ENCODE measurements at places on chromosomes 1 and 21.

GRCh38 chr1:200774735-200775444, 36.2 kb downstream of the CAMSAP2 start:
- no peak for DNase-seq

DNA sequence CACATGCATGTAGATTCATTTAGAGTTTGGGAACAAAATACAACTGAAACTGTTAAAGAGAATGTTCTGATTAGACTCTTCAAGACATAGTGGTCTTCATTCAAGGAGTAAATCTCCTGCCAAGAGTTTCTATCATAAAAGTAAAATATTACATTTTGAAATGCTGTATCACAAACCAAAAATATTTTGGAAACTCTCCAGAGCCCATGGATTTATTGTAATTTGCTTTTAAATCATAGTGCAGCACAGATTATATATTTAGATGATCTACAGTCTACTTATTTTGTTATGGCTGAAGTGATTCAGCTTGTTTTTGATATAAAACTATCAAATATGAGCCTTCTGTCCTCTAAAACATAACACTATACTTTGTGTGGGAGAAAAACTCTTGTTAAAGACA, 105.3 kb downstream of the DISP1 start:
- no peak for DNase-seq

DNA sequence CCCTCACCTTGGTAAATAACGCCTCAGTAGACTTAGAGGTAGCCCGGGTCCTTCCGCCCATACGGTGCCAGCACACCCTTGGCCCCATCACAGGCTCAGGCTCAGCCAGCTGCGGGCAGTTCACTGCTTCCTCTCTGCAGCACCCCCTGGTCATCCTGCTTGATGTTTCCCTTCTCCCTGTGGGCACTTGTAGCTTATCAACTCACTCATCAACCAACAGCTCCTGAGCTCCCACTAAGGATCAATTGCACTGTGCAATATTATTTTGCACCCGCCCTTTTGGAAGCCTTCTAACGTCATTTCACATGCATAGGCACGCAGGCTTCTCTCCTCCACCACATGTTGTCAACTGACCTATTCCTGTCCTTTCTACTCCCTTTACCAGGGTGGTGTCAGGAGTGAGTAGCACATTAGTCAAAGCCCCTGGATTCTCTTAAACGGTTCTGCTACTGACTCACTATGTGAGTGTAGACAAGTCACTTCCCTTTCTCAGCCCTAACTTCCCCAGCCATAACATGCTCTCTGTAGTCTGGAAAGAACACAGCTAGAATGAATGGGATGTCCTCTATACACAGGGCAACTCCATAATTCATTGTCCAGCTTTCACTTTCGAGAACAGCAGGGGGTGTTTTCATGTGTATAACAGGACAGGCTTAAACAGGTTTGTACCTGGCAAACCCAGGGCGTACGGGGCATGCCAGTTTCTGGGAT, 47.1 kb upstream of the IRF2BP2 start:
- DNase-seq = peak; percentile 73

DNA sequence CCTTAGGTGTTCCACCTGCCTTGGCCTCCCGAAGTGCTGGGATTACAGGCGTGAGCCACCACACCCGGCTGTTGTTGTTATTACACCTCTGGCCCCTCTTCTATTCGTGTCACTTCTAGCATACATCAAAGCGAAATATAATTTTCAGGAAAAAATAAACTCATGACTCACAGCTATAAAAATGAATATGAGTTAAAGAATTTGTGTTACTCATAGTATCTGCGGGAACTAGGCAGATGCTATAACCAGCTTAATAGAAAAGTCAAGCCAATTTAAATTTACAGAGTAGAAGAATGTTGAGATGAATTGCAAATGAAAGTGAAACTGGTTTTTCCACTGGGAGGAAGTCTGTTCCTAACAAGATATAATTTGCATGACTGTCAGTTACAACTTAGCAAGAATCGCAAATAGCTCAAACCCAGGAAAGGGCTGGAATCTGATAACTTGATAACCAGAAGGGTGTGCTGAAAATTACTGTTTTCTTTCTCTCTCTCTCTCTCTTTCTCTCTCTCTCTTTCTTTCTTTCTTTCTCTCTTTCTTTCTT, 11.2 kb downstream of the OR2W3 start:
- DNase-seq = no peak

- DNase-seq = no peak
Measured at GRCh38 chr1:19328486-19328885, 16.4 kb downstream of the SLC66A1 start.

DNA sequence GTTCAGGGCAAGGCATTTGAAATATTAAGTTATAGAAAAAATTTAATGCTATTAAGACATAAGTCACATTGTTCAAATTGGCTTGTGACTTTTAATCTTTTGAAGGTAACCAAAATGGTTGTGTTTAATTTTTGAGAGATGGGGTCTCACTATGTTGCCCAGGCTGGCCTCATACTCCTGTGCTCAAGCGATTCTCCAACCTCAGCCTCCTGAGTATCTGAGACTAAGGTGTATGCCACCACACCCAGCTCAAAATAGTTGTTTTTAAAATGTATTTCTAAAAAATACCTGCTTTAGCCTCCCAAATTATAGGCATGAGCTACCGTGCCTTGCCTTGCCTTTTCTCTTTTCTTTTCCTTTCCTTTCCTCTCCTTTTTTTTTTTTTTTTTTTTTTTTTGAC, 26.0 kb upstream of the CHAF1B start:
- DNase-seq = no peak

DNA sequence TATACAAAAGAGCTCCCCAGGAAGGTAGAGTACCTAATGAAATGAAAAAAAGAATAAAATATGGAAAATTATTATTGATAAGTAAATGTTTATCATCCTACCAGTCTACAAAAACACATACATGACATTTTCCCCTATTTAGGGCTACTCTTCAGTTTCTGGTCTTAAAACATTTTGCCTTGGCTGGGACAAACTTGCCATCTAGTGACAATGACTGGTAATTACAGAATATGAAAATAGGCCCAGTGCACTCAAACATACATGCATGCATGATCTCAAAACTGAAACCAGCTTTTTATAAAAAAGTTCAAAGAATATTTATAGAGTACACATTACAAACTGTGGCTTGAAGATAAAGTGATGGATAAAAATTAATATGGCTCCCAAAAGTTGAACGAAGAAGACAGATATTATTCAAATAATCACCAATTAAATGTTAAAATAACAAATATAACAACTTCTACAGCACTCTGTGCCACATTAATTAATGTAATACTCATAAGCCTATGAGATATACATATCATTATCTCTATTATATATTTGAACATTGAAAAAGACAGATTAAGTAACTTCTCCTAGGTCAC, 10.5 kb upstream of the RNPC3 start:
- no peak for DNase-seq

DNA sequence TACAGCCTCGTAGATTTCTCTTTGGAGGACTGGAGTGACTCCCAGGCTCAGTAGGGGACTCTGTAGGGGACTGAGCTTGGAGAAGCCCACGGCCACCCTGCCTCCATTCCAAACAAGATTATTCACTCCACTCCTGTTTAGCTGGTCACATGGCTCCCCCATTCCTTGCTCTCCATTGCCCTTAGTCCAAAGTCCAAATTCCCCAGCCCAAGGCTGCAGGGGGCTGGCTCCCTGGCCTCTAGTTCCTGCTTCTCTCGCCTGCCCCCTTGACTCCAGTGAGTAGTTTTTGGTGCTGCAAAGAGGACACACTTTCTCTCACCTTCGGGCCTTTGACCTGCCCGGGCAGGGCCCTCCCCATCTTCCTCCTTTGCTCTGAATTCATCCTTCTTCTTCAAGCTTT, 403.3 kb downstream of the KIF26B start:
- no peak for DNase-seq
